ENCODE measurements at places on chromosomes 12 and 14.

GRCh38 chr12:67526129-67526528, 122.4 kb upstream of the DYRK2 start:
- no peak for DNase-seq

- DNase-seq = no peak
Measured at GRCh38 chr12:44031472-44032185, 195.7 kb downstream of the TMEM117 start.

GRCh38 chr14:74510223-74510931, 16.8 kb downstream of the ISCA2 start:
- no peak for DNase-seq

DNA sequence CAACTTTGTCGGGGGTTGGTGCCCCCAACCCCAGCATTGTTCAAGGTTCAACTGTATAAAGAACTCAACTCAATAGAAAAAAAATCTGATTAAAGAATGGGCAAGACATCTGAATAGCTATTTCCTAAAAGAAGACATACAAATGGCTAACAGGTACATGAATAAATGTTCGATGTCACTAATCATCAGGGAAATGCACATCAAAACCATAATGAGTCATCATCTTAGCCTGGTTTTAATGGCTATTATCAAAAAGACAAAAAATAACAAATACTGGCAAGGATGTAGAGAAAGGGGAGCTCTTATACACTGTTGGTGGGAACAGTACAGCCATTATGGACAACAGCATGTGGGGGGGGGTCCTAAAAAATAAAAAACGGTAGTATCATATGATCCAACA, 28.7 kb downstream of the NPAS3 start:
- DNase-seq = no peak

- DNase-seq = no peak
Measured at GRCh38 chr12:52056801-52057637, 5.8 kb downstream of the NR4A1 start.

DNA sequence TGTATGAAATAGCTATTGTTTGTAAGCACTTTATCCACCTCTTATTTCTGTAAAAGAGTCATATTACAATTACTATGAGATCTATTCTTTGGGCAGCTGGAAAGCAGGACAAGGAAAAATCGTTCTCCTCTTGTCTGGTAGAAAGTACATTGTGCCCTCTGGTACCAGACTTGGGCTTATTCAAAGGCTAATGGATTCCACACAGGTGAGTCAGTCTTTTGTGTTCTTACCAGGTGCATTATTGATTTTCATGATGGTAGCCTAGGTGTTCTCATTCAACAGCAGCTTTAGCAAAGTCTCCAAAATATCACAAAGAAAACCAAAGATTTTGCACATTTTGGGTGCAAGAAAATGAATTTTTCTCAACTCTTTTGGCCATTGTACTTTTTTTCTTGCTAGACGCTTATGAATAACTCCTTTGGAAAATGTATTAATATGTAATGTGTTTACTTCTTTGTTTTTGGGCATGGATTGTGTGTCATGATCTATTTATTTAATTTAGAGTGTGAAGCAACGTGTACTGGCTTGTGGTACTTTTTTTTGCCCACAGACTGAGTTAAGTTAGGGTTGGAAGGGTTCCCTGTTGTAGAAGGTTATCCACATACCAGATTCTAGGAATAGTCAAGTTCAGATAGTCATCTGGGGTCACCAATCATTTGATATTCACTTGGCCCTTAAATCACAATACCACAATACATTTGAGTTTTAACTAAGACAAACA, 26.2 kb downstream of the MNAT1 start:
- DNase-seq = no peak

GRCh38 chr12:105977652-105978051, 161.1 kb downstream of the NUAK1 start:
- DNase-seq = no peak

- no peak for DNase-seq
Measured at GRCh38 chr14:39621223-39621622, 189.0 kb upstream of the FBXO33 start.

GRCh38 chr12:96238336-96239047, 44.3 kb downstream of the ELK3 start:
- DNase-seq = no peak

- DNase-seq = no peak
Measured at GRCh38 chr14:67502867-67503266, 14.3 kb upstream of the TMEM229B start.

GRCh38 chr12:106179086-106179485, 40.3 kb upstream of the NUAK1 start:
- DNase-seq = no peak

DNA sequence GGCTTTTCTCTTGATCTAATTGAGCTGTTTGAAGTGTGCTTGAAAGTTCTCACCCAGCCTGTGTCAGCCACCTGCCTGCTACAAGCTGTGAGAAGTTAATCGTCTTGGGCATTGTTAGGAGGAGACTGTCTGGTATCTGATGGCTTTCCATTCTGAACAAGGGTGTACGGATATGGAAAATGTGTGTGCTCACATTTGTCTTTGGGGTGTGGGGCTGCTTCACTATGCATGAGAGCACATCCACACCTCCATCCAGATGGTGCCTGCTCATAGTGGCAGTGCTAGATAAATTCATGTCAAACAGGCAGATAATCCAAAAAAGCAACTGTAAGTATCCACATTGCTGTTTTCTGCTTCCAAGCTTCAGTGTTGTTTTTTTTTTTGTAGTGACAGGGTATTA, 462.2 kb downstream of the DIO2 start:
- DNase-seq = no peak

- no peak for DNase-seq
Measured at GRCh38 chr14:60622917-60623257, 26.4 kb downstream of the SIX1 start.

- DNase-seq = no peak
Measured at GRCh38 chr12:124007826-124008570, 35.0 kb downstream of the ZNF664 start.

DNA sequence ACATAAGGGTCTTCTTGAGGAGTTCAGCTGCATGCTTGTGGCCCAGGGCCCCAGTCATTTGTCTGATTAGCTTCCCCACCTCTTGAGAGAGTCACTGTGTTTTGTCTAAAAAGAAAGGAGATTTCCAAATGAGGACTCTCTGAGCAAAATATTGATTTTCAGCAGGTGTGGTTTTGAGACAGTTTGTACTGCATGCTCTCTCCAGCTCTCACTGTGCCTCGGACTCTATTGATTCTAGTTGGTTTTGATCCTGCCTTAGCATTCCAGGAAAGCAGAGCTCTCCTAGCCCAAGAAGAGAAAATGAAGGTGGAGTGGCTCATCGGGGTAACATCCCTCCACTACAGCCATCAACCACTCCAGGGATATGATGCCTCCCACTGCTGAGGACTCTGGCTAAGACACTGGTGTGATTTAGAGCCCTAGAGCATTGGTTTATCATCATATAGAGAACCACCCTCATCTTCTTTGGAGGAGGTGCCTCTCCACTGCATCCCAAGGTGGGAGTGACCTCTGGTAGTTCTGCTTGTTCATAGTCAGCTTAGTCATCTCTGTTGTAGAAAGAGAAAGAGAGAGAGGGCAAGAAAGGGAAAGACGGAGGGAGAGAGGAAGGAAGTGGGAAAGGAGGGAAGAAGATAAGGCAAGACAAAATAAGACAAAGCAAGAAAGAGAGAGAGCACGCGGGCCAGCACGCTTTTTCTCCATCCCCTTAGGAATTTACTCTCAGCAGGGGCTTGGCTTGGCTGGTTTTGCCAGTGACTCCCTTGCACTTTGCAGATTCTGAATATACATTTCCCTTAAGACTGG, 365.6 kb downstream of the DPF3 start:
- DNase-seq = no peak

DNA sequence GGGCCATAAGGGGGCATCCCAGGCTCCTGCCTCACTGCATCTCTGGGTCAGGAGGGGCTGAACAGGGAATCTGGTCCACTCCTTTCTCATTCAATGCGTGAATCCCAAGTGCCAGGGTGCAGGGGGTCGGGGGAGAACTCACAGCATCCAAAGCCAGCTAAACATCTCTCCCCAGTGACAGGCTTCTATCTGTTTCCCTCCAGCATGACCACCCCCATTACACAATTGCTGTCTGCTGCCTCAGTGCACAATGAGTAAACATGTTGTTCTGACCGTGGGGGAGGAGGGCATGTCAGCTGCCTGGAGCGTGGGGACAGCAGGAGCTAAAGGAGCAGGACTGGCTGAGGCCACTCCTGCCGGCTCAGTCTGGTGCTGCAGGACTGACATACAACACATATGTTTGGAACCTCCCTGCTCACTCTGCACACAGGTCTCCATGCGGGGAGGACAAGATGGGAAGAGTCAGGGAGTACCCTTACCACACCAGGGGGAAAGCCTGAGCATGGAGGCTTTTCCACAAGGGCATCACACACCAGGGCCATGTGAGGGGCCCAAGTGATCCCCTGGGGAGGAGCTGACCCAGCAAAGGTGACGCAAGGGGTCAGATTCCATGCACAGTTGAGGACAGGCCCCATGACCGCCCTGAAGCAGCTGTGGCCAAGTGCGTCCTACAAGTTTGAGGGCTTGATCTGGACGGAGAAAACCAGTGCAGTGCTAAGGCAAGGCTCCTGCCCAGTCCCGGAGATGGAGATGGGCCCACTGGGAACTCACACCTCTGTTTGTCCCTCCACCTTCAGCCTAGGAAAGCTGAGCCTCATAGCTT, 1.4 kb downstream of the TNS2 start:
- DNase-seq = no peak

- DNase-seq = no peak
Measured at GRCh38 chr12:12717586-12718380, 615 bp downstream of the CDKN1B start.

DNA sequence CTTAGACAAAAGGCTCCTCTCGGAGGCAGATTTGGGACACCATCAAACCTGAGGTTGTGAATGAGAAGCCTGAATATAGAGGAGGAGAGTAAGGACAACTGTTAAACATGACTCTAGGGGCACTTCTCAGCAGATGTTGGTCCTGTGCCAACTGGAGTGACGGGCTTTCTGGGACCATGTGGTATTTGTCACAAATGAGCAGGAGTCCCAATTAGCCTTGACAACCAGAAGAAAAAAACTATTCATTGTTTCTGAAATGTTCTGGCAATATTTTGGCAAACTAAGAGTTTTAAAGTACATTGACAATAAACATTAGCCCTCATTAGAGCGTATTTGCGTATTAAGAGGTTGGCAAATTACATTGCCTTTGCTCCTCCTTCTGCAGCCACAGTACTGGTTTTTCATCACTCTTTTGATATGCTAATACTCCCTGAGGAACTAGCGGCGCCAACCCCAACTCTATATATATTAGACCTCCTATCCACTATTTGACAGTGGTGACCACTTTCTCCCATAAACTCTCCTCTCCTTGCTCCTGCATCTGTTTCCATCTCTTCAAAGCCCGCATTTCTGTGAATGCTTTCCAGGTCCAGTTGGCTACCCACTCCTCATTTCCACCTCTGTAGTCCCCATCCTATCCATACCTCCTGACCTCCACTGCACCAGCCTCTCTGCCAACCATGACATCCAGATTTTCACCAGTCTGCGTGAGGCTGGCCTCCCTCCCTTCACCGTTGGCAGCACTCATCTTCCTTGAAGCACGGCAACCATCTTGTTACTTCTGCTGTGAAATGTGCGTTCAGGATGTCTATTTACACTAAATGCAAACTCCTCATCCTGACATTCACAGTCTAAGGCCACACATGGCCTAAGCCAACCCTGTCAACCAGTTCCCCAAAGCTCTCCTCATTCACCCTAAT, 100.7 kb downstream of the ZFC3H1 start:
- no peak for DNase-seq

GRCh38 chr12:14965221-14965620, 3.8 kb upstream of the ARHGDIB start:
- no peak for DNase-seq

DNA sequence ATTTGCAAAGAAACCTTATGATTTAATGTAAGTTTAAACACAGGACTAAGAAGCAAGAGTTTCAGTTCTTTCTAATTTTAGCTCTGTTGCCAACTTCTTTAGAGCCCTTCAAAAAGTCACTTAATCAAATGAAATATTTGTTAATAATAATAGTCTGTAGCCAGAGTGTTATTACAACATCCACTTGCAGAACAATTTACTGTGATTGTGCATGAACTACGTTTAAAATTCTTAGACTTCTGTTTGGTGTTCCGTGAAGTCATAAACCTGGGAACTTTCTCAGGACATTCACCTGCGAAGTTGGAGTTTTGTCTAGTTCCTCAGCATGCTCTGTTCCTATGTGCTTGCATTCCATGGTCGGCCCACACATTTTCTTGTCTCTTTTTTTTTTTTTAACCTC, 244.0 kb upstream of the AVPR1A start:
- DNase-seq = no peak

DNA sequence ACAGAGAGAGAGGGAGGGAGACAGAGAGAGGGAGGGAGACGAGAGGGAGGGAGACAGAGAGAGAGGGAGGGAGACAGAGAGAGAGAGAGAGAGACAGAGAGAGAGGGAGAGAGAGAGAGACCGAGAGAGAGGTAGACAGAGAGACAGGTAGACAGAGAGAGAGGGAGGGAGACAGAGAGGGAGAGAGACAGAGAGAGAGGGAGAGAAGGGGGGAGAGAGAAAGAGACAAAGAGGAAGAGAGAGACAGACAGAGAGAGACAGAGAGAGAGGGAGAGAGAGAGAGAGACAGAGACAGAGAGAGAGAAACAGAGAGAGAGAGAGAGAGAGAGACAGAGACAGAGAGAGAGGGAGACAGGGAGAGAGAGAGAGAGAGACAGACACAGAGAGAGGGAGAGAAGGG, 47.8 kb upstream of the GALNT9 start:
- DNase-seq = no peak

GRCh38 chr12:43111608-43112007, 440.4 kb downstream of the ADAMTS20 start:
- no peak for DNase-seq

DNA sequence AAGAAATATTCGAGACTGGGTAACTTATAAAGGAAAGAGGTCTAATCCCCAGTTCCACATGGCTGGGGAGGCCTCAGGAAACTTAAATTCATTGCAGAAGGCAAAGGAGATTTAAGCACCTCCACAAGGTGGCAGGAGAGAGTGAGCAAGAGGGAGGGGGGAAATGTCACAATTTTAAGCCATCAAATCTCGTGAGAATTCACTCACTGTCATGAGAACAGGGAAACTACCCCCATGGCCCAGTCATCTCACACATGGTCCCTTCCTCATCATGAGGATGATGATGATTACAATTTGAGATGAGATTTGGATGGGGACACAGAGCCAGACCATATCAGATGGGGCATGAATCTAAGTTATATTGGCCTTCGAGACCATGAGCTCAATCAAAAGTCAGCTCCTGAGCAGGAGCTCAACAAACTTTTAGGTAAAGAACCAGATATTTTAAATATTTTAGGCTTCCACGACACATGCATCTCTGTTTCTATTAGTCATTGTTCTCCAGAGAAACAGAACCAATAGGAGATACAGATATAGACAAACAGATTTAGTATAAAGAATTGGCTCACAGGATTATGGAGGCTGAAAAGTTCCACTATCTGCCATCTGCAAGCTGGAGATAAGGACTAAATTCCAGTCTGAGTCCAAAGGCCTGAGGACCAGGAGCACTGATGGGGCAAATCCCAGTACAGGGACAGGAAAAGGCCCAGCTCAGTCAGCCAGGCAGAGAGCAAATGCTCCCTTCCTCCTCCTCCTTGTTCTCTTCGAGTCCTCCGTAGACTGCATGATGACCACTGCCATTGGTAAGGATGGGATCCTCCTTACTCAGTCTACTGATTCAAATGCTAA, 24.9 kb downstream of the DGLUCY start:
- peak; percentile 36 for DNase-seq

GRCh38 chr12:123808167-123808566, 46.1 kb downstream of the DNAH10 start:
- DNase-seq = no peak

- no peak for DNase-seq
Measured at GRCh38 chr12:507391-507796, 47.7 kb downstream of the B4GALNT3 start.

GRCh38 chr14:64645220-64645892, 58.9 kb upstream of the PLEKHG3 start:
- no peak for DNase-seq
